ENCODE measurements at places on chromosomes 1 and 21.

GRCh38 chr1:172484252-172484651 is 40.4 kb upstream of the PIGC start:
- DNase-seq = no peak

GRCh38 chr1:41673806-41674205 is 189.3 kb upstream of the EDN2 start:
- no peak for DNase-seq

- no peak for DNase-seq
These were observed 785.1 kb upstream of the ADGRL4 start for GRCh38 chr1:79791488-79792218.

DNA sequence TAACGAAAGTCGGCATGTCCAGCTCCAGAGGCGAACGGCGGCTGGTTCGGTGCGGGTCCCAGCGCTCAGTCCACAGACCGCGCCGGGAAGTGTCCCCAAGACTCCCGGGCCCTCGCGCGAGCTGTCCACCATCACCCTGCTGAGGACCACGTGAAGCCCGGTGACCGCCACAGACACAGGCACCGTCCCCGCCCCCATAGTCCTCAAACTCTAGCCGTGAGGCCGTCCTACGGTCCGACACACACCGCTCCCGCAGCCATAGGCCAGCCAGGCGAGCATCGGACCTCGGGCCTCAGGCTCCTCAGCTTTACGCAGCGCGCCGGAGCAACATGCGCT is 535 bp downstream of the SETD4 start:
- no peak for DNase-seq

- DNase-seq = no peak
These were observed 150.8 kb downstream of the COP1 start for GRCh38 chr1:176056312-176056711.

GRCh38 chr1:222920169-222920568 is 105.3 kb downstream of the DISP1 start:
- DNase-seq = no peak

- DNase-seq = no peak
These were observed 114.9 kb downstream of the DENND1B start for GRCh38 chr1:197660389-197660788.

DNA sequence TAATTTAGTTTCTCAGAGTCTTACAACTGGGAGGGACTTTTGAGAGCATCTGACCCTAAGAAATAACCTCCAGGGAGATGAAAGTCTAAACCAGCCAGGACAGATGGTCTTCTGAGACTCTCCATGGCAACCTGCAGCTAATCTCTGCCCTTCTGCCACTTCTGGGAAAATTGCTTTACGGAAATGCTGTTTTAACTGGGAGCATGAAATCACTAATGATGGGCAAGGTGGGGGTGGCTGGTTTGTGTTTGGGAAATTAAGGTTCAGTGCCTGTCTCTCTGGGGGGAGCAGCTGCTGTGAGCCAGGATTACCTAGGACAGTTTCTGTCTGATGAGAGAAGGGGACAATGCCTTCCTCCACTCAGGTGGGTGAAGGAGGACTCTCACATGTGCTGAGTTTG is 33.2 kb downstream of the ROR1 start:
- no peak for DNase-seq

Measured in stimulated activated CD4-positive, alpha-beta T cell treated with anti-CD3 and anti-CD28 coated beads, Interleukin-1b, Interleukin-23, amount 100 ng/mL, for 1 hour (primary cell).